ENCODE measurements at places on chromosomes 3 and 15.

DNA sequence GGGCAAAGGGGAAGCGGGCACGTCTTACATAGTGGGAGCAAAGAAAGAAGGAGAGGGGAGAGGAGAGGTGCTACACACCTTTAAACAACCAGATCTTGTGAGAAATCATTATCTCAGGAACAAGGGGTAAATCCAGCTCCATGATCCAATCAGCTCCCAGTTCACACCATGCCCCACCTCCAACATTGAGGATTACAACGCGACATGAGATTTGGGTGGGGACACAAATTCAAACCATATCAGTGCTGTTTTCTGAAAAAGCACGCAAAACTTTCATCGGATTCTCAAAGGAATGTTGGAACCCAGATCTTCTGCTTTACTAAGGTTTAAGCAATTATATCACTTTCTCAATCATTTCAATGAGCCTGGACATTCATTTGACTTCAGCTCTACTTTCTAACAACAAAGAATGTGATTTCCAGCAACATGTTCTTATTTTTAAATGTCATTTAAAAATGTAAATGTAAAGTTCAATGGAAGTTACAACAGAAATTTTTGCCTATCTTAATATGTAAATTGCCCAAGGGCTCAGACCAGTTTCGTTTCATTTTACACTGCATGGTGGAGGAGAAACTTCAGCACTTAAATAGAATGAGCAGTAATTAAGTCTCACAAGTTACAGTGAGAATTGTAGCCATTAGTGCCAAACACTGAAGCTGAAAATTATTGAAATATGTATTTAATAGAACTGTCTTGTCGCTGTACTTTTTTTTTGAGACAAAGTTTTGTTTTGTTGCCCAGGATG lies 8.4 kb upstream of the CCDC54 start:
- DNase-seq: no peak

- no peak for DNase-seq
These were observed 33.5 kb upstream of the SLC2A2 start for GRCh38 chr3:171059978-171060377.

- no peak for DNase-seq
These were observed 63.6 kb downstream of the TLE3 start for GRCh38 chr15:70034141-70034540.

- no peak for DNase-seq
These were observed 44.9 kb downstream of the PRR23E start for GRCh38 chr3:127237835-127238234.

DNA sequence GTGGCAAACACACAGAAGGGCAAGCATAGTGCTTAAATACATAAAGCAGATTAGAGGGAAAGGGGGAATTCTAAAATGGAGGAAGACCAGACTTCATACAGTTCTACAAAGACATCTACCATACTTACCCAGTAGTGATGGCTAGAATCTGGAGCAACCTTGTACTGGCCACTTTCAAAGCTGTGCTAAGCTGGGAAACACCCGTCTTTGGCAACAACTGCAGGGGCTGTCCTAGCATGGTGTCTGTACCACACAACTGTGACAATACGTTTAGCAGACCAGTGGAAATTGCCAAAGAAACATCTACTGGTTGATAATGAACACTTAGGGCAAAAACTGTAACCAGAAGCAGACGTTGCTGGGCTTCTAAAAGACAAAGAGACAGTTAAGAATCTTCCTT lies 97.0 kb downstream of the FBXL22 start:
- no peak for DNase-seq

GRCh38 chr15:92583096-92584034 lies 72.2 kb downstream of the FAM174B start:
- no peak for DNase-seq
